CD8-positive, alpha-beta memory T cell (primary cell): ENCODE measurements at places on chromosomes 4 and X. TPM values are rescaled to one million over a fixed set of nuclear protein-coding genes. Genes with fewer than 3 reads are reported as not detected.

ARHGAP36 gene
- not detected for total RNA-seq

AMER1 gene
- total RNA-seq, result 4.0 TPM

DNA sequence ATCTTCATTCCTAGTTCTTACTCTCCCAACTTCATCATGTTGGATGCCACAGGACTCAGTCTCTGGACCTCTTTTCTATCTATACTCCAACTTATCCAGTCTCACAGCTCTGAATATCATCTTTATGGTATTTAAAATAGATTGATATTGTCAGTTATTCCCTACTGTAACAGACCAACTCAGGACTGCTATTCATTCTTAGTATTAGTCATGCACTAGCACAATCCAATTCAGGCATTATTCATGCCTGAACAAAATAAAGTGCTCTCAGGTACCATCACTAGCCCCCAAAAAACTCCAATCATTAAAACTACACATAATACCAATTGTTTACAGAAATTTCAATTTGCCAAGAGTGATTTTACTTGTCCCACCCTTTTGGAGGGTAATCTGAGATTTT, 37.7 kb downstream of the FRYL start:
- H3K27me3 ChIP-seq, result no peaks in the 10 kb centered on the region
- peaks cover 51% of the 10 kb centered on the region for H3K4me1 ChIP-seq
- no peak for DNase-seq
- no peaks in the 10 kb centered on the region for H3K36me3 ChIP-seq

TCP11X2 gene
- total RNA-seq, result not detected

TIGD4 gene
- 0.68 TPM for total RNA-seq

TEX13C gene
- not detected for total RNA-seq
